HS-27A (cell line): ENCODE measurements at places on chromosomes 16 and 17.

- DNase-seq, result no peak
These were observed 17.8 kb downstream of the SPECC1 start for GRCh38 chr17:20026960-20027359.

- no peak for DNase-seq
These were observed 13.8 kb downstream of the CLUAP1 start for GRCh38 chr16:3514621-3515020.

DNA sequence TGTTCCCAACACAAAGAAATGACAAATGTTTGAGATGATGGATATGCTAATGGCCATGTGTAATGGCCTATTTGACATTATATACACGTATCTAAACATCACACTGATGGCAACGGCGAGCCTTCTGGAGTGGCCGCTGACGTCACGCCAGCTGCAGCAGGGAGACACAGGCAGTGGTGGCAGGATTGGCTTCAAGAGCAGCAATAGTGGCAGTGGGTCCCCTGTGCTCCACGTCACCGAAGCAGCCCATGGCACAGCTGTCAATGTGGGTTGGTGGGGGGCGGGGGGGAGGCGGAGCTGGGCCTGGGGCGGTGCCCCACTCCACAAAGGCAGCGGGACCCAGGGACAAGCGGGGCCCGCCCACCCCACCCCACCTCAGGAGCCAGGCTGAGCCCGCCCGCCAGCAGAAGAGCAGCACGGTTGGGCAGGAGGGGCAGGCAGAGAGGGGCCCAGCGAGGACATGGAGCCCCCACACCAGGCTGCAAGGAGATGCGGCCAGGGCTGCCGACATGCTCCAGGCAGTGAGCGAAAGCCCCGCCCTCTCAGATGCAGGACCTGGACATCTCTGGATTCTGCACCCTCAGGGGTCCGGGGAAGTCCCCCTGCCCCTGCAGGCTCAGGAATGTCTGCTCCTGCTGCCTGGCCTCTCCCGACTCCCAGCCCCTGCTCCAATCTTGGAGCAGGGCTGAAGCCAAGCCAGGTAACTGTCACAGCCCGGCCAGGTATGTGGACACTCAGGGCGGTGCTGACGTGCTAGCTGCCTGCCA lies 64.6 kb downstream of the USP32 start:
- no peak for DNase-seq

- DNase-seq, result no peak
These were observed 8.9 kb upstream of the ITGB3 start for GRCh38 chr17:47244697-47245096.

- DNase-seq, result no peak
These were observed 1780.1 kb downstream of the TP53TG3F start for GRCh38 chr16:35239561-35239960.

GRCh38 chr17:32971171-32971570 lies 20.5 kb upstream of the SPACA3 start:
- no peak for DNase-seq

GRCh38 chr16:2329532-2329931 lies 11.0 kb downstream of the ABCA3 start:
- no peak for DNase-seq

DNA sequence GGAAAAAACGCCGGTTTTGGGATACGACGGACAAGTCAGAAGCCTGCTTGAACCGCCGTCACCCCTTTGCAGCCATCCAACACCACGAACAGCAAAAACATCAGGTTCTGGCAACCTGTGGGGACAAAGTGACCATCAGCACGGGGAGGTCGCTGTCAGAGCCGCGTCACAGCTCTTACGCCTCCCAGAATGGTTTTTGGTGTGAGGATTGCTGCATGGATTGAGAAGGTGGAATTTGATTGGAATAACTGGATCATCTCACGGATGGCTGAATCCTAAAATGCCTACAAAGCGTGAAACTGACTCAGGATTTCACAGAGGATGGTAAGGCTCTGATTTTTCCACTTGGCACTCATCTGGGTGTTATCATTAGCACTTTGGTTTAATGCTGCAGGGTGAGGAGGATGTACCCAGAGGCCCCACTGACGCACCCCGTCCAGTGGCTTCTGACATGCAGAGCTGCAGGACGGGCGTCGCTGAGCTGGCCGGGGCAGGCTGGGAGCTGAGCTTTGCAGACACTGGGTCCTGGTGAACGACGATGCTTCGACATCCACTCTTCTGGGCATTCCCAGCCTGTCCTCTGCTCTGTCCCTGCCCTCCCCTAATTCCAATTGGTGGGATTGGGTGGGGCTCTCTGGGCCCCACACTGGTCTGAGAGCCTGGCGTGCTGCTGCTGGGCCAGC lies 73.4 kb upstream of the CREBBP start:
- DNase-seq, result no peak

GRCh38 chr17:81713004-81713555 lies 996 bp downstream of the SLC25A10 start:
- DNase-seq, result no peak

DNA sequence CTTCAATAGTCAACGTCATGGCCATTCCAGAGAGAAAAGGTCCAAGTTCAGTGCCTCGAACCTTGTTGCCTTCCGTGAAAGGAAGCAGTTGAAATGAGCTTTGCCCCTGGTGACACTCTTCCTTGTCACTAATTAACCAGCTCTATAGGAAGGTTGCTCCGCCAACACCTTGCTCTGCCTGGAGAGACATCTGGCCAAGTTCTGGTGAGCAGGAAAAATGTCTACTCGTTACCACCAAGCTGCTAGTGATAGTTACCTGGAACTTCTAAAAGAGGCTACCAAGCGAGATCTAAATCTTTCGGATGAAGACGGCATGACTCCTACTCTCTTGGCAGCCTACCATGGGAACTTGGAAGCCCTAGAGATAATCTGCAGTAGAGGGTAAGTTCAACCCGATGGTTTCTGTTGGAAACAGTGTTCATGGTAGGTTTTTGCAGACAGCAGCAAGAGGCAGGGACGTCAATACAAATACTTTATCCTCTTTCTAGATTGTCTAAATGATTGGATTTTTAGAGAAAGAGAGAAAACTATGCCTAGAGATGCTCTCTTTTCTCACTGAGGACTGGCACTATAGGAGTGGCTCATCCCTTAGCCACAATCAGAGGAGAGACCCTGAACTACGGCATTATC lies at the start of gene ANKS4B:
ANKS4B (plus strand) TSS at position 179 of the 630 bp plus-strand sequence; CDS start at position 218, 39 bp downstream.
- no peak for DNase-seq

DNA sequence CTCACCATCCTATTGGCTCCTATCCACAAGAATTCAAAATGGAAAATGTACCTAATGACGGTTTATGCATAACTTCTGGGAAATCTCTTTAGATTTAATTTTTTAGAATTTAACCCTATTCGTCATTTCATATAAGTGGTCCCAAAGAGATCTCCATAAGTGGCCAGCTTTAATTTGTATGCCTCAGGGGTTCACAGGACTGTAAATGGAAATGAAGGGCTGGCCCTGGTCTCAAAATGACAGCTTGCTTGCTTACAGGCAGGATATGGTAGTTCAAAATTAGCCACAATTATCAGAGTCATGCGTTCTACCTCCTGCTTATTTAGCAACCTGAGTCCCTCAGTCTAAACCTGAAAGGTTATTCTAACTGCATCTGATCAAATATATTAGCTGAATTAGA lies 6.6 kb upstream of the NACA2 start:
- DNase-seq, result no peak

- no peak for DNase-seq
These were observed 37.0 kb upstream of the PEMT start for GRCh38 chr17:17628388-17629008.

DNA sequence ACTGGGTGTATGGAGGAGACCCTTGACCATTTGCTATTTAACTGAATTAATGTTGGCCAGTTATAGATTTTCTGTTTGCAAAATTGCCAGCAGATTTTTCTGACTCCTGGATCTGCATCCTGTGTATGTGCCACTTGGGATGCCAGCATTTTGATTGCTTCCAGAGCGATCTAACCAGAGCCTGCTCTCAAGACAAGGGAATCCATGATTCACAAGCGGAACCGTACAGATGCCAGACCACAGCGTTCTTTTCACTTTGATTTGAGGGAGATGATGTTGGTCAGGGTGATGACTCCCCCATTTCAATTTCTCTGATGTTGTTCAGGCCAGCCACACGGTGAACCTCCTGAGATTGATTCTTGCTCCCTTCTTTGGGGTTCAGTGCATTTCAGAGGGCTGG lies 228.7 kb downstream of the CDH13 start:
- DNase-seq, result no peak

DNA sequence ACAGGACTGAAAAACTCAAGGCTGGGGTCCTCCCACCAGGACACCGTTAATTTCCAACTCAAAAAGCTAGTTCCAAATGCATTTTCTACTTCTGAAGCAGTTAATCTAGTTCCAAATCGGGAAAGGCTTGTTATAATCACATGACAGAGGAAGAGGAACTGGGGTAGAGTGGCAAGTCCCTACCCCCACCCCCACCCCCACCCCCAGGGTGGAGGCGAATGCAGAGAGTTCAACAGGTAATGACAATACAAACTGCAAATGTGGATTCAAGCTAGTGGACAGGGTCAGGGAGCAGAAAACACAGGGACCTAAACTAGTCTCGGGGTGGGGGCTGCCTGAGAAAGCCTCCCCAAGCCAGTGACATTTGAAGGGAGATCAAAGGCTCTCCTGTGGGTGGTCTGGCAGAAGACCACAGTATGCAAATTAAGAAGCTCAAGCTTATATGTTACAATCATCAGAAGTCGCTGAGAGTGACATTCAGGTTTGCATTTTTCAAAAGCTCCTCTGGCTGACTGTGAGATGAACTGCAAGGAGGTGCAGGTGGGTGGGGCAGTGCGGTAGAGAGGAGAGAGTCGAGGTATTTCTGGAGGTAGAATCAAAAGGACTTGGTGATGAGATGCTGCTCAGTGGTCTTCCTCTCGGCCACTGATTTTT lies 56.4 kb upstream of the SLC25A19 start:
- DNase-seq, result no peak

DNA sequence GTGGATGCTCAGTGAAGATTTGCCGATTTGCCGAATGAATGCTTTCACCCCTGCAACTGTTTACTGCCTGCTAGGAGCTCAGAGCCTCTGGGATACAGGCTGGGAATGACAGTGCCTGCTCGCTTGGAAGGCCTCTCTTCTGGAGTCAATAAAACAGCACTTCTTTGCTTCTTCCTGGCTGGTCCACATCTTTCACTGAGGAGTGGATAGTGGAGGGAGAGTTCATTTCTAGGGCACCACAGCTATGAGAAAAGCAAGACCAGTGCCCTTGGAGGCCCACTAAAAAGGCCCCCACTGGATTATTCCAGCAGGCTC lies 3.1 kb upstream of the USP7 start:
- DNase-seq, result no peak
